Right cardiac atrium (tissue), 5 donors: ENCODE measurements at places on chromosomes 1 and 21. TPM values are rescaled to one million over a fixed set of nuclear protein-coding genes. Genes with fewer than 3 reads are reported as not detected.

- no peak for DNase-seq
Measured at GRCh38 chr1:97143236-97143882, 421.8 kb downstream of the PTBP2 start.

DNA sequence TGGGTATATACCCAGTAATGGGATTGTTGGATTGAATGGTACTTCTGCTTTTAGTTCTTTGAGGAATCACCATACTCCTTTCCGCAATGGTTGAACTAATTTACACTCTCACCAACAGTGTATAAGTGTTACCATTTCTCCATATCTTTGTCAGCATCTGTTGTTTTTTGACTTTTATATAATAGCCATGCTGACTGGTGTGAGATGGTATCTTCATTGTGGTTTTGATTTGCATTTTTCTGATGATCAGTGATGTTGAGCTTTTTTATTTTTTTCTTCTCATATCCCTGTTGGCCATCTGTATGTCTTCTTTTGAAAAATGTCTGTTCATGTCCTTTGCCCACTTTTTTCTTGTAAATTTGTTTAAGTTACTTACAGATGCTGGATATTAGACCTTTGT lies 14.1 kb downstream of the DNM3 start:
- no peak for DNase-seq

DNA sequence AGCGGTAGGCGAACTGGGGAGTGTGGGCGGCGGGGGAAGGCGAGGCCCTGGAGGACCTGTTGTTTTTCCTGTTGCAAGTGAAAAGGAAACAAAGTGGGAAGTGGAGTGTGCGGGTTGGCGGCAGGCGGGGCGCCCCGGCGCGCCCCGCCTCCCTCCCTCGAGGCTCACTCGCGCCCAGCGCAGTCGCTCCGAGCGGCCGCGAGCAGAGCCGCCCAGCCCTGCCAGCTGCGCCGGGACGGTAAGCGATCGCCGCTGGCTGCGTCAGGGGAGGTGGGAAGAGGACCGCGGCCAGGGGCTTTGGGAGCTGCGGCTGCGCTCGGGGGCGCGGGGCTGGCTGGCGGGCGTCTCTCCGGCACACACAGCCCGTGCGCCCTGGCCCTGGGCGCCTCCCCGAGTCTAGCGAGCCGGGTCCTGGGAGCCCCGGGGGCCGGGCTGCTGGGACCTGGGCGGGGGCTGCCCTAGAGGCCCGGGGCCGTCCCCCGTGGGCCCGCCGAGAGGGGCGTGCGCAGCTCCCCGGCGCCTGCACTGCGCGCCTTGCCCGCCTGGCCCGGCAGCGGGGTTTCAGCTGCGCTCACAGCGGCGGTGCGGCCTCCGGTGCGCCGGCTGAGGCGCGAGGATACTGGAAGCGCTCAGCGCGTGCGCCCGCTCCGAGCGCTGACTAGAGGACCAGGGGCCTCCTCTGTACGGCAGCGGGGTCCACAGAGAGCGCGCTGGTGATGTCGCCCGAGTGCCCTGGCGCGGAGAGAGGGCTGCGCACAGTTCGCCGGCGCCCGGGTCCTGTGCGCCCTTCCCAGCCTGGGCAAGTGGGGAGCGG lies at the start of gene PIK3CD:
PIK3CD (plus strand) TSS at position 167 of the 814 bp plus-strand sequence. CDS start 58,725 bp downstream, outside the sequence.
- peak; percentile 19 for DNase-seq

- peak; percentile 96 for DNase-seq
Measured at GRCh38 chr1:41496080-41497055, 11.9 kb upstream of the EDN2 start.

GRCh38 chr21:41761211-41761933 lies 5.5 kb downstream of the RIPK4 start:
- DNase-seq: peak; percentile 74

GRCh38 chr1:56799605-56800400 lies 19.4 kb downstream of the FYB2 start:
- no peak for DNase-seq

GRCh38 chr21:42373196-42373907 lies 7.0 kb upstream of the TFF1 start:
- no peak for DNase-seq

GRCh38 chr1:159197561-159198557 lies 6.8 kb upstream of the ACKR1 start:
- DNase-seq: peak; percentile 80

GRCh38 chr1:199042193-199042592 lies 403.4 kb downstream of the PTPRC start:
- DNase-seq: no peak

DNA sequence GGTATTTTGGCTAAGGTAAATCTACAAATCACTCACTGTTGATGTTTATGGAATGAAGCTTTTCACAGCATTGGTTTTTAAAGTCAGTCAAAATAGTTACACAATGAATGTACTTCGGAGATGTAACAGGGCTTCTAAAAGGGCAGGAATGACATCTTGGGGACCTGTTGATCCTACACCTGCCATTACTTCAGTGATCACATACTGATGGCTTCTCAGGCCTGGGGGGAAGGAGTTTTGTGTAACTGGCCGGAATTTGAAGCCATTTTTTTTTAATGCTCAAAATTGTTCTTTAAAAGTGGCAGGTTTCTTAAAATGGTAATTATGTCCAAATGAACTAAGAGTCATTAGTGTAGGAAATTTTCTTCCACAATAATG lies 11.2 kb downstream of the RPL5 start:
- DNase-seq: no peak

DNA sequence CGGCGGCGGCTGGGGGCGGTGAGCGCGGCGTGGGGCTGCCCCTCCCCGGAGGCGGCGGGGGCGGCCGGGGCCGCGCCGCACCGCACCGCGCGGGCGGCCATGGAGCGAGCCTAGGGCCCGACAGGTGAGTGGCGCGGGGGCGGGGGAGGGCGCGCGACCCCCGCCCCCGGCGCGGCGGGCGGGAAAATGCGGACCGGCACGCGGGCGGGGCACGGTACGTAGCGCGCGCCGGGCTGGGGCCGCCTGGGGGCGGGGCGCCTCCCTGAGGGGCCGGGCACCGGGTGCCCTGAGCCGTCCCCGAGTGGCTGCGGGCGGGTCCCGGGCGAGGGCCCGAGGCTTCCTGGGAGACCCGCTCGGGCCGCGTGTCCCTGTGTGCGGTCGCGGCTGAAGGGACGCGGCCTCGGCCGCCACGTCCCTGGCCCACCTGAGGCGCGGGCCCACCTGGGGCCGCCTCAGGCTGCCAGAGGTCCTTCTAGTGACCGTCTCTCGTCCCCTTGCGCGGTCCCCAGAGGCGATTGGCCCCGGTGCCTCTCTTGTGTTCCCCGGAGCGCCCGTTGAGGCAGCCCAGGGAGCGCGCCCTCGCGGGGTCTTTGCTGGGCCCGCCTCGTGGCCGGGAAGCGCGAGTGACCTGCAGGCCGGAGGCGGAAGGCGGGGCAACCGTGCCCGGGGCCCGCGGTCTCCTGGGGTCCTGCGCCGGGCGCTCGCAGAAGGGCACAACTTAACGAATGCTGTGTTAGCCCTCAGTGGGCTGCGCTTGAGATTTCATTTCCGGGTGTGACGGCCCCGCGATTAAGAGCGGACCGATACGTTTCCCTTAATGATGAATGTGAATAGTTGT lies 500 bp downstream of the FAM20B start:
- DNase-seq: peak; percentile 79

- DNase-seq: no peak
Measured at GRCh38 chr1:38055965-38056364, 9.4 kb upstream of the POU3F1 start.

- peak; percentile 9 for DNase-seq
Measured at GRCh38 chr1:173474097-173474779, 2.9 kb upstream of the PRDX6 start.

GRCh38 chr1:243558576-243558975 lies 291.5 kb downstream of the AKT3 start:
- DNase-seq: no peak

DNA sequence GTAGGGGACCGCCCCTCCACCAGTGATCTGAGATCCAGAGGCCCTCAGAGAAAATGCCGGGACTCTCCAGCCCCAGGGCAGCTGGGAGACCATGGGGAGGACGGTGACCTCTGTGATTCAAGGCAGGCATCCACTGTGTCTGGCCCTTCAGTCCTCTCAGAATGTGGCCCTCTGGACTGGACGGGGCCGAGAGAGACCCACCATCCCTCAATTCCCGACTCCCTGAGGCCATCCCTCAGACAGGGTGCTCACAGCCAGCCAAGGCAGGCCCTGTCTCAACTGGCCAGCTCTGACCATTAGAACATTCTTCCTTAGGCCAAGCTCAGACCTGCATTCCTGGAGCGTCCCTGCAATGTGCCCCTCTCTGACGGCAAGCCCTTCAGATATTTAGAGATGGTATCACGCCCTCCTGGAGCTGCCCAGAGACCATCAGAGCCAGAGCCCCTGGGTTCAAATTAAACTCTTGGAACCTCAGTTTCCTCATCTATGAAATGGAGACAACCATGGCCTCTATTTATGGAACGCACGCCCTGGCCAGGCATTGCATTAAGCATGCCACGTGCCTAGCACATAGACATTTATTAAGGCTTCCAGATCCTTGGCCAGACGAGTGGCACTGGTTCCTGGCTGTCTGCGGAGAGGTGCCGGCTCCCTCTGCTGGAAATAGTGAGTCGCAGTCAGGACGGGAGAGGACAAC lies 9.6 kb upstream of the EPS8L3 start:
- DNase-seq: peak; percentile 85

- no peak for DNase-seq
Measured at GRCh38 chr1:115726161-115726560, 42.4 kb downstream of the CASQ2 start.

- no peak for DNase-seq
Measured at GRCh38 chr1:74637296-74637695, 36.3 kb downstream of the ERICH3 start.

DNA sequence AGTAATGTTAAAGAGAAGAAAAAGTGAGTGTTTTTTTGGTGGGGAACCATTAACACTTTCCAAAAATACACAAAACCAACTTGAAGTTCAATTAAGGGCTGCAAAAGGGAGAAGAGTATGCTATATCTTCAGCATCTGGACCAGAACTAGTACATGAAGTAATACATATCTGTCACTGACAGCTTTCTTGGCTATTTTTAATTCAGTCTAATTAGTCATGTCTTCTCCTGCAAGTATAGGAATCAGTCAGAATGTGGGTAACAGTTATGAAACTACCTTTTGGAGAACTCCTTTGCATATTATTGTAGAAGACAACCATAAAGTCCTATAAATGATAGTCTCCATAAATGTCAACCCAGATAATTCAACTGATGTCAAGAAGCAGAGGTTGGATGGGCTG lies 901.2 kb downstream of the TTLL7 start:
- DNase-seq: no peak

GRCh38 chr1:207335695-207336363 lies 14.4 kb downstream of the CD55 start:
- DNase-seq: peak; percentile 41

DNA sequence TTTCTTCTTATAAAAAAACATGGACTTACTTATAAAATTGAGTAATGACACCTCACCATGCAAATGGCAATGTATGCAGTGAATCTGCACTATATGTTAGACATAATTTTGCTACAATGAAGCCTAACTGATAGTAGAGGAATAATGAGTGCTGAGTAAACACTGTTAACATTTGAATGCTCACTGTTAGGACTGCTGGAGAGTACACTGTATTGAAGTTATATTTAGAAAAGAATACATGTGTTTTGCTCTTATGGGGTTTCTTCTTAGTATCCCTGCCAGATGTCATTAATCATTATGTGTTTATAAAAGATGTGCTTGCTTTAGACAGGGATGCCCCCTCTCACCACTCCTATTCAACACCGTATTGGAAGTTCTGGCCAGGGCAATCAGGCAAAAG lies 111.1 kb upstream of the ZP4 start:
- DNase-seq: no peak

DNA sequence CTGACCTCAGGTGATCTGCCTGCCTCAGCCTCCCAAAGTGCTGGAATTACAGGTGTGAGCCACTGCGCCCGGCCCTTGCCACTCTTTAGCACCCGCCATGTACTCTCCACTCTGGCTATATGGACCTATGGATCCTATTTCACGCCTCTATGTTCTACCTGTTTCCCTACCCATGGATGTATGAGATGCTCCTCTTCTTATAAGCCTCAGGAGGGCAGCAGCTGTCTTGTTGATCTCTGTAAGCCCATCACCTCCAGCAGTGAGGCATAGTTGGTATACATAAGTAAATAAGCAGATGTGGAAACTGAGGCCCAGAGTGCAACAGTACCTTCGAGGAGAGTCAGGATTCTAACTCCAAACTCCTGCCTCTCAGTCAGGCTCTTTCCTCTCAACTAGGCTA lies 24.7 kb upstream of the ARTN start:
- DNase-seq: no peak

GRCh38 chr1:209929751-209930150 lies 8.3 kb upstream of the SYT14 start:
- DNase-seq: no peak

- DNase-seq: peak; percentile 67
Measured at GRCh38 chr1:34500451-34500850, 254.4 kb upstream of the GJB5 start.

- DNase-seq: no peak
Measured at GRCh38 chr1:172845371-172845770, 186.5 kb downstream of the FASLG start.

DNA sequence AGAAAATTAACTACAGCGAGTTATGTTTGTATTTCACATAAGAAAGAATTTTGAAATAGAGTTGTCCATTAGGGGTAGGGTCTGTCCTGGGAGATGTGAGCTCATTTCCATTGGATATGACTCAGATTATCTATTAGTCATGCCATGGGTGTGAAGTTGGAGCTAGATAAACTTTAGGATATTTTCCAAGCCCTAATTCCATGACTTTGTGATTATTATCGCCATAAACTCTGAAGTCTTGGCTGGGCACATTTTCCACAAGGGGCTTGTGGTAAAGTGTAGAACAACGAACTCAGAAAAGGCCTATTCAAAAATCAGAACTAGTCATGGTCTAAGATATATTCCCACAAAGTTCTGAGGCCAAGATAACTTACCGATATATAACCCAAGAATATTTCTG lies 396.6 kb downstream of the DPYD start:
- DNase-seq: no peak

The TRAF3IP3 gene
- 0.63 TPM for polyA plus RNA-seq

The KRTAP19-1 gene
- polyA plus RNA-seq: not detected

The PAPPA2 gene
- 0.18 TPM for polyA plus RNA-seq

The PTPRC gene
- polyA plus RNA-seq: 1.3 TPM

The WLS gene
- polyA plus RNA-seq: 50.9 TPM

The JAM2 gene
- polyA plus RNA-seq: 27.0 TPM

The CFHR3 gene
- polyA plus RNA-seq: 0.70 TPM

The GJC2 gene
- polyA plus RNA-seq: 1.3 TPM

The RGS8 gene
- 0.02 TPM for polyA plus RNA-seq

The CELA2A gene
- not detected for polyA plus RNA-seq

The CFAP74 gene
- 0.11 TPM for polyA plus RNA-seq

The EPHA10 gene
- polyA plus RNA-seq: 0.36 TPM

The BSND gene
- polyA plus RNA-seq: not detected

The CFHR1 gene
- 0.09 TPM for polyA plus RNA-seq

The INSRR gene
- 0.07 TPM for polyA plus RNA-seq

The ATAD3C gene
- 0.52 TPM for polyA plus RNA-seq
